ENCODE measurements at places on chromosomes 13 and 19. TPM values are rescaled to one million over a fixed set of nuclear protein-coding genes. Genes with fewer than 3 reads are reported as not detected.

KCNN4 gene
- total RNA-seq: 1.4 TPM

DNA sequence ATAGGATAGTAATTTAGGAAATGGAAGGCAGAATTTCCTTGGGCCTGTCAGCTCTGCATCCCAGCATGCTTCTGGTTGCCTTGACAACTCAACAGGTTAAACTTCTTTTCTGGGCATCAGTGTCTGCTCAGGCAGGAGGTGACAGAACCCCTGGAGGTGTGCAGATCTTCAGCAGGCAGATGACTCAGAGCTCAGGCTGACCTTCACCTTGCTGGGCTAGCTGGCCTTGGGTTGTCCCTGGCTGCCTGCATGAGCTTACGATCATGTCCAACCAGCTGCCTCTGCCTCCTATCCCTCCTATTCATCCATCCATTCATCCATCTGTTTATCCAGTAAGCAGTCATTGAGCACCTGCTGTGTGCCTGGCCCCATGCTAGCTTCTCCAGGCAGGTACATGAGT is 81.2 kb upstream of the KCTD15 start:
- DNase-seq: no peak

PLK5 gene
- total RNA-seq: not detected

GRCh38 chr13:107811233-107812013 is 403.9 kb downstream of the LIG4 start:
- no peak for DNase-seq

SERPINE3 gene
- not detected for total RNA-seq

RTBDN gene
- not detected for total RNA-seq

GRCh38 chr13:88895261-88895941 is 1224.2 kb downstream of the SLITRK5 start:
- DNase-seq: no peak

DNA sequence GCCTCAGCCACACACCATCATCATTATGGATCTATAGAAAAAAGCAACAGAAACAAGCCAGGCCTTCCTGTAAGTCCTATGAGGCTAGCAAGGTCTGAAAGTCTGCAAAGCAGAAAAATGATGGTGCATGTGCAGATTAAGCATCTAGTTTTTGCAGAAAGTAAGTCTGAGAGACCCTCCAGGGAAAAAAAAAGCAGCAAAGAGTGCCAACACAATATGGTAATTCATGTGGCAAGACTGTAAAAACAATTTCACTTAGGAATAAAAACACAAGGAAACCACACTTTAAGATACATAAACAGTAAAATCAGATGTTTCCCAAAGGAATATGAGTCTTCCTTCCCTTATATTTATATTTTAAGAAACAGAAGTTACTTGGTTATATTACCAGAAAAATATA is 112.3 kb upstream of the FBXL3 start:
- DNase-seq: no peak

DNA sequence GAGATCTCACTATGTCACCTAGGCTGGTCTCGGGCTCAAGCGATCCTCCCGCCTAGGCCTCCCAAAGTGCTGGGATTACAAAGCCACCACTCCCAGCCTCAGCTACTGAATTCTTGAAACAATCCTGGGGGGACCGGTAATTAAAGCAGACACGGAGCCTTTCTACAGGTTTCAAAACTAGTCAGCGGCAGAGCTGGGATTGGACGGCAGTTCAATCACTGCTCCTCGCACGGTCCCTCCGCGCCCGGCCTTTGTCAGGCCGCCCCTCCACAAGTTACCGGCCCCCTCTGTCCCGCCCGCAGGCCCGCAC is 229 bp downstream of the BORCS8 start:
- no peak for DNase-seq

DNA sequence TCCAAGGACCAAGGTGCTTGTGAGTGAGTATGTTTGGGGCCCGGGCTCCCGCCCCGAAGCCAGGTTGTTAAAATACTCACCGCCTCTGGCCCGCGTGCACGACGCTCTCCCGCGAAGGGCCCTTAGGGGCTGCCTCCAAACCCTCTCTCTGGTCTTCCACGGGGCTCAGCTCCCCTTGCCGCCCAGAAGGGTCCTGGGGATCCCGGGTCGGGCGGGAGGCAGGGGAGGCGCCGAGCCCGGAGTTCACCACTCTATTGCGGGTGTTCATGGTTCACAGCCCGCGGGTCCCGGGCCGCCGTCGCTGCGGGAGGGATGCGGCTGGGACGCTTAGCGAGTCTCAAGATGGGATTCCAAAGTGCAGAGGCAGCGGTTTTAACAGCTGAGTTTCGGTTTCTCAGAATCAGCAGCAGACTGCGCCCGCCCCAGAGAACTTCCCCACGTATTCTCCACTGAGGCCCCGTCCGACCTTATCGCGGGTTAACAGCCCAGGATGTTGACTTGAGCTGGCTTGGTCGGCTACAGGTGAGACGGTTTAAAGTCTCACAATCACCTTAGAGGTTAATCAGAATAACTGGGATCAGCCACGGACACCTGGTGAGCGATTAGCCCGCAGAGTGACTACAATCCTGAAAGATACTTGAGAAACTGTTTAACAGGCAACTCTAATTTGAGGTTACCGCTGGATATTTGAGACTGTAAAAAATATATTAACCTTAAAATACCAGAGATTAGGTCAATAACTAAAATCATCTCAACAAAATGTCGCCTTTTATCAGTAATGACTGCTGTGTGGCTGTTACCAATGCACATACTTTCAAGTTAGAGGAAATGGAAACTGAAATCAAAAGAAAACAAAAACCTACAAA is at the start of gene EPSTI1:
Gene EPSTI1, minus strand, starts transcription at position 344 of the 866 bp plus-strand sequence. Its CDS starts 76 bp downstream, at position 268.
- DNase-seq: peak; percentile 77

DNA sequence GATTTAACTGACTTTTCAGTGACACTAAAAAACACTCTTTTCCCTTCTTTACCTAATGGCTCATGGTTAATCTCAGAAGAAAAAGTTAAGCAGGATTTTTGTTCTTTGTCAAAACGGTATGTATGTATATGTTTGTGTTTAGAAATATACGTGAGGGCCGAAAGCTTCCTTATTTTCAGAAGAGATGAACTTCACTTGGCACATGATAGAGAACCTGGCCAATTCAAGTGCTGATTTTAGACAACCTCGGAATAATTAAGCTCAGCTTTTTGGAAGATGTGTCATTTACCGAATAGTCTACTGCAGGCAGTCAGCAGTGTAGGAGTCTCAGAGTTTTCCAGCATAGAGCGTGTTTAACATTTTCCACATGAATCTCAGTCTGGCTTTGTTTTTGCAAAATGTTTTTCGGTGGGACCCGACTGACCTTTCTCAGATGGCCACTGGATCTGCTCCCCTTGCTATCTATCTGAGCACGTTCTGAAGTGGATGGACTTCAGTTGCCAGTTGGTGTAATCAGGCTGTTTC is 4.6 kb downstream of the RNASEH2B start:
- no peak for DNase-seq

DNA sequence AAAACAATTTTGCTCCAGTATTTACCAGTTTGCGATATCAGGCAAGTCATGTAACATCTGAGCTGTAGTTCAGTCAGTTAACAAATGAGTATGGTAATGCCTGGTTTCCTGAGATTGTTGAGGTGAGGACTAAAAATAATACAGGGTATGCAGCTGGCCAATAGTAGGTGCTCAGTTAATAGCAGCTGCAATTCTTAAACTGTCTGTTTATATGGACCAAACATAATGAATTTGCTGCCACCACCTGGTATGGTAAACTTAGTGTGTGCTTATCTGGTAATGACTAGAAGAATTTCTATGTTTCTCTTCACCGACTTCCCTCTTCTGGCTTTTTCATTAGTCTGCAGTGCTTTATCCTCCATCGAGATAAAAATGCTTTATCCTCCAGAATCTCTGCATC is 9.1 kb downstream of the ZMYM2 start:
- DNase-seq: no peak

- DNase-seq: peak; percentile 90
Measured at GRCh38 chr13:50529154-50529882, 314.2 kb downstream of the DLEU7 start.

GRCh38 chr19:4362831-4363545 is 19.6 kb downstream of the MPND start:
- no peak for DNase-seq

DNA sequence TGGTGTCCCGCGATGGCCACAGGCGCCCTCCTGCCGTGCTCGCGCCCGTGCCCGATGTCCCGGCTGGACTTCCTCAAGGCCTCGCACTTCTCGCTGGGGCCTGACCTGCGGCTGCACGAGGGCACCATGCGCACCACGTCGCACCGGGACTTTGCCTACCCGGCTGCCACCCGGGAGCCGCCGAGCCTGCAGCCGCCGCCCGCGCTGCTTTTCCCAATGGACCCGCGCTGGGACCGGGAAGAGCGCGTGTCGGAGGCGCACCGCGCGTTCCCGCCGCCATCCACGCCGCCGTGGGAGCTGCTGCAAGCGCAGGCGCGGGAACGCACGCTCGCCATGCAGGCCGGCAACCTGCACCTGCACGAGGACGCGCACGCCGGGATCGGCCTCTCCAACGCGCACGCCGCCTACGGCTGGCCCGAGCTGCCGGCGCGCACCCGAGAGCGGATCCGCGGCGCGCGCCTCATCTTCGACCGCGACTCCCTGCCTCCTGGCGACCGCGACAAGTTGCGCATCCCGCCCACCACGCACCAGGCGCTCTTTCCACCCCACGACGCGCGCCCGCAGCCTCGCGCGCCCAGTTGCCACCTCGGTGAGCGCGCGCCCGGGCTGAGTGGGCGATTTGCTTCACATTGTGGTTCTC is 12.1 kb upstream of the PEX11G start:
- DNase-seq: peak; percentile 61

GRCh38 chr13:103142151-103142550 is 75.9 kb upstream of the SLC10A2 start:
- DNase-seq: no peak

GNA15 gene
- total RNA-seq: 4.3 TPM

DNA sequence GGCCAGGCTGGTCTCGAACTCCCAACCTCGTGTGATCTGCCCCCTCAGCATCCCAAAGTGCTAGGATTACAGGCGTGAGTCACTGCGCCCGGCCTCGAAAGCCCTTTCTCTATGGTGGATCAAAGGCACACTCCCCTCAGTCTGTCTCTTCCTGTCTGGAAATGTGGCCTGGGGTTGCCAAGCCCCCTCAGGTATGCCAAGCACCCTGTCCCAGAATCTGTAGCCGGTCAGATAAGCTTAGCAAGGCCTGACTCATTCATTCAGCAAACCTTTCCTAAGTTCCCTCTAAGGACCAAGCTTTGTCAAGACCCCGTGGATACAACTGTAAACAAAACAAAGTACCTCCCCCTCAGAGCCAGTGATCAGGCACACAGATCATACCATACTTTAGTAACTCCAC is 14.1 kb downstream of the NUCB1 start:
- no peak for DNase-seq

FTL gene
- total RNA-seq: 2,086 TPM

- DNase-seq: no peak
Measured at GRCh38 chr13:26967119-26968038, 204.2 kb downstream of the USP12 start.

GRCh38 chr19:48020686-48021085 is 23.2 kb downstream of the CABP5 start:
- no peak for DNase-seq

WDR62 gene
- total RNA-seq: 18.1 TPM

IRGC gene
- total RNA-seq: not detected

GNG8 gene
- not detected for total RNA-seq

DNA sequence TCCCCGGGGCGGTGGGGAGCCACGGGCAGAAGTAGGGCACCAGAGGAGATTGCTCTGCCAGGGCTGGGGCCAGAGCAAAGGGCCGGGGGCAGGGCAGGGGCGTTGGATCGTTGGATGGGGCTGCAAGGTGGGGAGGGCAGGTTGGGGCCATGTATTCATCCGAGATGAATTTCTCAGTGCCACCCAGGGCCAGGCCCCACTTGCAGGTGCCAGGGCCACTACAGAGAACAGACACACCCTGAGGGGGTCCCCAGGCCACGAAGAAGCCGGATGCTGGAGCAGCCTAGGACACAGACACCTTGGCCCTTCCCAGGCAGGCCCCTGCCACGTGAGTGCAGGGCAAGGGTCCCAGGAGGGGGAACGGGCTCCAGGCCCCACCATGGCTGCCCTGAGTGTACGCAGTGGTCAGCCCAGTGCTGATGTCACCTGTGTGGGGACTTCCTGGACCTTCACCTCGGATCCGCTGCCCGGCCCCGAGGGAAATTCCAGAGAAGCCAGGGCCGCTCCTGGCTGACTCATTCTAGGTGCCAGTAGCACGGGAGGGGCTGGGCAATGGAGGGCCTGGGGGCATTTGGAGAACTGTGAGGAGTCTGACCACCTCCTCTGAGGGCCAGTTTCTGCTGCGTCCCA is 9.6 kb upstream of the SBNO2 start:
- DNase-seq: no peak

SLITRK6 gene
- 0.84 TPM for total RNA-seq

DNA sequence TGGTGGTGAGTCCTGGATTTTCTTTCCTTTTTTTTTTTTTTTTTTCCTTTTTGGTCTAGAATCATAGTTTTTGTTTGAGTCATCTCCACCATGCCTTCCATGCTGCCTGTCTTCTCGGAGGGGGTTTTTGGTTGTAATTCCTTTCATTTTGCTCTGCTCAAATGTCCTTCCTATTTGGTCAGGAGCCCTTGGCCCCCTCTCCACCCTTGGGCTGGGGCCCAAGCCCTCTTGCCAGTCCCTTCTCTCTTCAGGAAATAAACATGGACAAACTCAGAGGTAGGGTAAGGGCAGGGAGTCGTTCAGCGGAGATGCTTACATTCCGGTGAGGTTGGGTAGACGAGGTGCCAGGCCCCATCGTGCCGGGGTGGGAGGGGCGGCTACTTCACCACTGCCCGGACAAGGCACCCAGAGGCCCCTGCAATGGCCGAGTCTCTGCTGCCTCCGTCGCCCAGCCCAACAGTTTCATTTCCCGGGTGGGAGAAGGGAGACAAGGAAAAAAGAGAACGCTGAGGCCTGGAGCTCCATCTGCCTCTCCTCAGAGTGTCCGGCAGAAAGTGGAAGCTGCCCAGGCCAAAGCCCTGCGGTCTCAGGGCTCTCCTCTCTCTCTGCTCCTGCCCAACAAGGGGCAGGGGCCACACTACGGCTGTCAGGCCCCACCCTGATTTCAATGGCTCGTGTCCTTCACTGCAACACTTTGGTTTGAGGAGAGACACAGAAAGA is 12.7 kb downstream of the ZNF574 start:
- no peak for DNase-seq

MLLT1 gene
- 40.1 TPM for total RNA-seq

DNA sequence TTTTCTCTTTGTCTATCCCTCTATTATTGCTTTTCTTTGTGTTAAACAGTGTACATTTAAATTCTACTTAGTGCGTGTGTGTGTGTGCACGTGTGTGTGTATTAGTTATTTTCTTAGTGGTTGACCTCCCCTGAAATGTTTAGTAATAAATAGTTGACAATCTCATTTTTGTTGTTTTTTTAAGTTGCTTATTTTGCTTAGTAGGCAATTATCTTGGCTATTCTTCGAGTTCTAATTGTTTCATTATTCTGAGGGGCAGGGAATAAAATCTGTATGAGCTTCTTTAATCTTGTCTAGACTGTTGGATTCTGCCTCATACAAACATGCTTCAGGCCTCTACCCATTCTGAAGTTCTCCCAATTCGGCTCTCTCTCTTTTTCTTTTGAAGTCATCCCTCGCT is 1169.0 kb upstream of the ATXN8OS start:
- DNase-seq: no peak

POP4 gene
- total RNA-seq: 50.8 TPM

DNA sequence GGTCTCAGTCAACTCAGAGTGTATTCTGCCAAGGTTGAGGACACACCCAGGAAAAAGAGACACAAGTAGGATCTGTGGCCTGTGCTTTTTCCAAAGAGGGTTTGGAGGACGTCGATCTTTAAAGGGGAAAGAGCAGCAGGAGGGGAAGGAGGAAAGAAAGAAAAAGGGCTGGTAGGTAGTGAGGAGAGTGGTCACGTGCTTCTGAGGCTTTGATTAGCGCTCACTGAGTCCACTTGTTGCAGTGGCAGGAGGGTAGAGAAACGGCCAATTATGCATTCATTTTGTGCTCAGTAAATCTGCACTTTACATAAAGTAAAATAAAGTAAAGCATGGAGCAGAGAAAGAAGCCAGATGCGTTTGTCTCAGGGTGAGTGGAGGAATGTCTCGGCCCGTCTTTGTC is 126.0 kb upstream of the VSTM2B start:
- DNase-seq: no peak
